Bronchial epithelial cell (primary cell): ENCODE measurements at places on chromosomes 3 and 15.

- no peak for DNase-seq
Measured at GRCh38 chr3:31878231-31878838, 102.7 kb downstream of the OSBPL10 start.

GRCh38 chr3:119637679-119638477, 22.5 kb downstream of the POPDC2 start:
- DNase-seq = peak; percentile 88

DNA sequence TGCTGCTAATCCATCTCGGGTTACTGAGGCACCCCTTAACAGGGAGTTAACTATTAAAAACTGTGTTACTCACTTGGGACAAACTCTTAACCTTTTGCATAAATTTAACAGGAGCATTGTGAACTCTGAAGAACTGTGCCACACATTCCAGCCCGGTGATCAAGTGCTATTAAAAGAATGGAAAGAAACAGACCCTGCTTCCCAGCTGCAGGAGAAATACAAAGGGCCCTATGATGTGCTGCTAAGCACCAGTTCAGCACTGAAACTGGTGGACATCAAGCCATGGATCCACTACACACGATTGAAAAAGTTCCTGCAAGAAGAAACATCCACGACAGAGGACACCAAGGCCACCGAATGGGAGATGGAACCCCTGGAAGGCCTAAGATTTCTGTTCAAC, 114.7 kb upstream of the PLCL2 start:
- DNase-seq = no peak

GRCh38 chr15:94119298-94119811, 112.0 kb upstream of the MCTP2 start:
- DNase-seq = no peak

DNA sequence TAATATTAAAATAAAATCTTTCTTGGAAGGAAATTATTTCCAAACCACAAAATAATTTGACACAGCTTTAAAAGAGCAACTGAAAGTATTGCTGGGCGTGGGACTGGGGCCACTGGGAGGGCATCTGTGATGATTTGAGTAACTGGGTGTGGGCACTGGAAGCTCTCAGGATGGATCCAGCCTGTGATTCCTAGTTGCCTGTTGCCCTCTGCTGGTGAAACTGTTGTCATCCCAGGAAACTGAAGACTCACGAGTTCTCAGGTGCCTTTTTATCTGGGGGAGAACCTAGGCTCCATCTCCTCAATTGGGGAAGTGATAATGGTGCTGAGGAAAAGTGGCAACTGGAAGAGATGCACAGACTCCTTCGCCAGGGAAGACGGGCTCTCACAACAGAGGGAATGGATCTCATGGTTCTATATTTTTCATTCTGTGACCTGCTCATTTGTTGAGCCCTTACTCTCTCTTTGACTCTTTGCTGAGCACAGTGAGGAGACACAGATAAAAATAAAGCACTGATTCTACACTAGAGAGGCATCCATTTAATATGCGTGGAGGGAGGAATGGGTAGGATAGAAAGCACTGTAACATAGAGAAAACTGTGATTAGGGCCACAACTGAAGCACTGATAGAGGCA, 61.6 kb downstream of the TPRG1 start:
- peak; percentile 72 for DNase-seq

- no peak for DNase-seq
Measured at GRCh38 chr3:150410311-150411105, 2.4 kb downstream of the TSC22D2 start.

DNA sequence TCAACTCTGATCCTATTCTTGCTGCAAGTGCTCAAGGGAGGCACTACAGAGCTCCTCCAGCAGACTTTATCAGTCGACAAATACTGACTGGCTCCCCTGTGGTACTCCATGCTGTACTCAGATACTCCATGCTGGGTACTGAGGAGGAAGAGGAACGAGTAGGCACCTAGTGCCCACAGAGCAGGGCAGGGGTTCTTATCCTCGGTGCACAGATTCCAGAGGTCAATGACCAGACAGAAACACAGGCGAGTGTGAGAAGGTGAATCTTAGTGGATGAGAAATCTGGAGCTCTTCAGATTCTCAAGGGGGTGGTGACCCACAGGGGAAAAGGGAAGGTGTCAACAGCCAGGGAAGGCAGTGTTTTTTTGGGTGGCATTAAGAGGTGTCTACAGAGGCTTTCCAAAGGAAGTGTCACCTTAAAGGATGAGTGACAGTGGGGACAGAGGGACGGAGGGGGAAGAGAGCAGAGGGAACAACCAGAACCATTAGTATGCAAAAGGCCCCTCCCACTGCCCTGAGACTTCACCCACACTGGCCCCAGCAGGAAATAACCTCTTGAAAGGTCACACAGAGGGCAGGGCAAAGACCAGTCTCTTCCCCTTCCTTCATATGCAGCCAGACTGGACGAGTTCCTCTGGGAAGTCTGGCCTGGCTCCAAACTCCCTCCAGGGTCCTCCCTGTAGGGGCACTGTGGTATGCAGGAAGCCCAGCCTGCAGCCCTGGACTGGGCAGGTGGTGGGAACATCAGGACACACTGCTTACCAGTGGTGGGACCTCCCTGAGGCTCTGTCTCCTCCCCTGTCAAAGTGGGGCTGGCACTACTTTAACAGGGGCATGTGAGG, 27.5 kb downstream of the CCDC12 start:
- no peak for DNase-seq

GRCh38 chr3:49650637-49651036, 23.5 kb upstream of the APEH start:
- DNase-seq = no peak

GRCh38 chr15:68413363-68414205, 18.4 kb downstream of the ITGA11 start:
- DNase-seq = no peak

DNA sequence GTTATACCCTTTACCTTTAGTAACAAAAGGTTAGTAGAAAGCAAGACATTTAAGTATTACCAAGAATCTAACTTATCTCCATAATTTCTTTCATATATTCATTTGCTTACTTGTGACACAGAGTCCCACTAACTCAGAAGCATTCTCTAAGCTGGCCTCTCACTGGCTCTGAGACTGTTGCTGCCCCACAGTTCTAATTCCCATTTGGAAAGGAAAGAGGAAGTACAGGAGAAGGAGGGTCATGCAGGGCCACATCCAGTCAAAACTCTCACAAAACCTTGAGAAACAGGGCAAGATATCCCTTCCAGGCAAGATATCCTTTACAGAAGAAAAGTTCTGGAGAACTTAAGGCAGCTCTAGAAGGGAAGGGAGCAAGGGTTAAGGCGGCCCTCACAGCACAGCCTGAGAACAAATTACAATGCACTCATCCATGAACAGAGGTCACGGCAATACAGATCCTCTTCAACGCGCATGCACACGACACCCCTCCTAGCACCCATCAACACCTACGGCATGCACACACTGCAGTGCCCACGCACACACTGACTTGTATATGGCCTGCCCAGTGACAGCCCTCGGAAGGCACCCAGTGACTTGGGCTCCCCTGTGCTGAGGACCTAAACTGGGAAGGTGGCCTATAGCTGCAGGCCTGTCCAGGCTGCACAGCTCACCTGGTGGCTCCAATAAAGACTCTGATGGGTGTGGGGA, 13.0 kb upstream of the MYO5C start:
- no peak for DNase-seq

DNA sequence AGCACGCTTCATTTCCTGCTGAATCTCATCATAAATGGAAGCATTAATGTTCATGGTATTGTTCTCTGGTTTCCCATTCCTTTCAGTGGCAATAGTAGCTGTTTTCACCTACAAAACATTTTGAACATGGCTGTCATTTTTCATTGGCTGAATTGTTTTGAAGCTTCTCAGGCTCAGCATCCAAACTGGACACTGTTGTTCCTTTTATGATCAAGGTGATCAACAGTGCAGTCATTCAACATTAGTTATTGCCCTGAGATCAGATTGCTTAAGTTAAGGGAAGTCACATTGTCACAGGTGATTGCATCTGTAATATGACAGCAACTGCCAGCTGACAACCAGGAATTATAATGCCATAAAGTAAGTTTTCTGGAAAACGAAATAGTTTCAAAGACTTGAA, 46.9 kb downstream of the SATB1 start:
- no peak for DNase-seq

DNA sequence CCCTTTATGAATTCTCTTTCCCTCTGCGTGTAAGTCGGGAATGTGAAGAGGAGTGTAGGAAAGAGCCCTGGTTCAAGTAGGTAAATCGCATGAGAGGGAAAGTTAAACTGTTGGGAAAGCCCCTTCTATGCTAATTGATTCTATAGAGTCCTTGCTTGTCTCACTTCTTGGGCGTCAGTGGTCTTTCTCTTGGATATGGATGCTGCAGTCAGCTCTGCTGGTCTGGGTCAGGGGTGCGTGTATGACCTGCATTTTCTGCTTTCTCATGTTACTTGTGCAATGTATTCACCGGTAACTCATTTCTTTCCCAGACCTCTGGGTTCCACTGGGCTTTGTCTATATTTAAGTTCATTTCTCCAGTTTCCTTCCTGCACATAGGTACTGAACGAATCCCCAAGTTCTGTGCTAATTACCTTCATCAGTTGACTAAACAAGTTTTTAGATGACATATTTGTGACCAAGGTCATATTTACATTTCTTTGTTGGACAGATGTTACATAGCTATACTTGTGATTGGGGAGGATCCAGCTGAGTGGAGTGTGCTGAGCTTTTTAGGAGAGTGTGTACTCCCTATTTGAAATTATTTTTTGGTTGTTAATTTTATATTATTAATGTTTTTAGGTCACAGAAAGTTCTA, 1.4 kb downstream of the SETD5 start:
- peak; percentile 50 for DNase-seq

GRCh38 chr3:107068980-107069379, 308.3 kb upstream of the CCDC54 start:
- peak; percentile 83 for DNase-seq

DNA sequence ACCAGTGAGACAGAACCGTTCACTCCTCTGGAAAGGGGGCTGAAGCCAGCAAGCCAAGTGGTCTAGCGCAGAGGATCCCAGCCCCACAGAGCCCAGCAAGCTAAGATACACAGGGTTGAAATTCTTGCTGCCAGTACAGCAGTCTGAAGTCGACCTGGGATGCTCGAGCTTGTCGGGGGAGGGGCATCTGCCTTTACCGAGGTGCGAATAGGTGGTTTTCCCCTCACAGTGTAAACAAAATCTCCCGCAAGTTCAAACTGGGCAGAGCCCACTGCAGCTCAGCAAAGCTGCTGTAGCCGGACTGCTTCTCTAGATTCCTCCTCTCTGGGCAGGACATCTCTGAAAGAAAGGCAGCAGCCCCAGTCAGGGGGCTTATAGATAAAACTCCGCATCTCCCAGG, 11.4 kb downstream of the CEP97 start:
- DNase-seq = no peak
